ENCODE measurements at places on chromosomes 16 and 17.

- DNase-seq = no peak
Observed at GRCh38 chr17:47946516-47946915, 5.1 kb downstream of the PNPO start.

GRCh38 chr17:72560303-72561247, 439.8 kb downstream of the SOX9 start:
- no peak for DNase-seq

GRCh38 chr17:64056269-64057005, 36.0 kb upstream of the ICAM2 start:
- no peak for DNase-seq

DNA sequence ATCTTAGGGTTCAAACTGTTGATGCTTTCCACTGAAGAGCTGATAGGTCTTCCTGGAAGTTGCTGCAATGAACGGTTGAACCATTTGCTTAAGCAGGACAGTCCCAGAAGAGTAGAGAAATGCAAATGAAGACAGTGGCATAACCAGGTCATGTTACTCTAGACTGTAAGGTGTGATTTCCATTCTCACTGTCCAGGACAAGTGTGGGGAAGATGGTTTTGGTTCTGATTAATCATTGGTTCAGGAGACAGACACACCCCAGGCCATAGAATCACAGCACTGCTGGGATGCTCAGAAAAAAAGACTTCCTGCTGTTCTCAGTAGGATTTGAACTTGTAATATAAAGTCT, 34.8 kb upstream of the XYLT2 start:
- DNase-seq = no peak

DNA sequence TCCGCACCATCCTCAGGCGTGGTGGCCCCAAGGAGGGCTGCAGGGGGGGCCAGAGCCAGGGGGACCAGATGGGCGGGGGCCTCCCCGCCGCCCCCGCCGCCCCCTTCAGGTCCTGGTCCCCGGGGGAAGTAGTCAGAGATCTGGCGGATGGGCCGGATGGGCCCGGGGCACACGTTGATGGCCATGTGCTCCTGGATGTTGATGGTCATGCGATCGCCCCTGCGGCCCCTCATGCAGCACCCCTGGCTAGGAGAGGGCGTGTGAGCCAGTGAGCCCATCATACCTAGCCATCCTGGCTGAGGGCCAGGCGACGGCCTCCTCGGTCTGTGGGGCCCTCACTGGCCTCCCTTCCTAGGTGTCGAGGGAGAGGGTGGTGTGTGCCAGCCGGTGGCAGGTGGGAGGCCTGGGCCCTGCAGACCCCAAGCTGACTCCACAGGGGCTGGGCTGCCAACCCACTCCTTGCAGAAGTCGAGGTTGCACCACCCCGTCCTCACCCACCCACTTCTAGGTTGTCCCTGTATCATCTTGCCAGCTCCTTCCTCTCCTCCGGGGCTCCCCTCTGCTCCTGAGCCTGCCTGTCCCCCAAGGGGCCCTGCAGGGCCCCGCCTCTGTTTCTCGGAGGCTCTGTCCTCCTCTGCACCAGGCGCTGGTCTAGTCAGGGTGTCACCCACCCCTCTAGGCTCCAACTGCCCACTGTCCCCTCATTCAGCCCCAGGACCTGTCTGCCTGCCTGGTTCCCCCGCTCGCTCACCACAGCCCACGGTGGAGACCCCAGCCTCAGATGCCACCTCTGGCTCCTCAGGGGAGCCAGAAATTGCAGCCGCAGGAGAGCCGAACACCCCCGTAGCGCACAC, 610 bp downstream of the DOC2A start:
- DNase-seq = no peak

- no peak for DNase-seq
Observed at GRCh38 chr16:76444832-76445231, 167.6 kb downstream of the CNTNAP4 start.

DNA sequence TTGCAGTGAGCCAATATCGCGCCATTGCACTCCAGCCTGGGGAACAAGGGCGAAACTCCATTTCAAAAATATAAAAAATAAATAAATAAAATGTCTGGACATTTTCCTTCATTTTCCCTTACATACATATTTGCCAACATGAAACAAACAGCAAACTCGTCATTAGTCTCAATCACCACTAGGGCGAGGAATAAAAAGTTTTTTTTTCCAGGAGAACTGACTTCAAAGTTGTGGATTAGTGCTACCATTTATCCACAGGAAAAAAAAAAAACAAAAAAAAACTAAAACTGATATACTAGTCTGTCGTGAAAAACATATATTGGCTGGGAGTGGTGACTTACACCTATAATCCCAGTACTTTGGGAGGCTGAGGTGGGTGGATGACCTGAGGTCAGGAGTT, 77.0 kb upstream of the MTMR4 start:
- DNase-seq = no peak

DNA sequence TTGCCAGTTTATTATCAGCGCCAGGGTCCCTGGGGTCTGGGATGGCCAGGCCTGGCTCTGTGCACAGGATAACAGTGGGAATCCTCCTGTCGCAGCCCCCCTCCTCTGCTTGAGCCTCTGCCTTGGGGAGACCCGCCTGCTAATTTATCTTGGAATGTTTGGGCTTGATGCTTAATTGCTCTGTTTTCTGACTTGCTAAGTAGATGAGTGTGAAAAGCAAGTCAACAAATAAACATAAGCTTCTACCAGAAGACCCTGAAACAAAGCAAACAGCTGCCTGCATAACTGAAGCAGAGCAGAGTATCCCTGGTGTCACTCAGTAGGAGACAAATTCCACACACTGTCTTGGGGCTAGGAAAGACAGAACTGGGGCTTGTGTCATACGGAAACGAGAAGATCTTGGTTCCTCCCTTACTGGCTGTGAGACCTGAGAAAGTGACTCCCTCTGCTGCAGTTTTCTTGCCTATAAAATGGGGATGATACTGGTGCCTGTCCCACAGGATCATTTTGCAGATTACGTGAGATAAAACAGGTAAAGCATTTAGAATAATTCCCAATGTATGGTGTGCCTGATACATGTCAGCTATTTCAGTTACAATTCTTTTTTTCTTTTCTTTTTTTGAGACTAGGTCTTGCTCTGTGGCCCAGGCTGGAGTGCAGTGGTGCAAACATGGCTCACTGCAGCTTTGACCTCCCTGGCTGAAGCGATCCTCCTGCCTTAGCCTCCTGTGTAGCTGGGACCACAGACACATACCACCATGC, 44.8 kb upstream of the IRX3 start:
- DNase-seq = no peak

- no peak for DNase-seq
Observed at GRCh38 chr17:41656249-41657023, 32.1 kb upstream of the KRT17 start.

- DNase-seq = no peak
Observed at GRCh38 chr17:27265333-27265732, 28.6 kb upstream of the WSB1 start.

GRCh38 chr17:73357981-73358380, 46.2 kb upstream of the CDC42EP4 start:
- no peak for DNase-seq

DNA sequence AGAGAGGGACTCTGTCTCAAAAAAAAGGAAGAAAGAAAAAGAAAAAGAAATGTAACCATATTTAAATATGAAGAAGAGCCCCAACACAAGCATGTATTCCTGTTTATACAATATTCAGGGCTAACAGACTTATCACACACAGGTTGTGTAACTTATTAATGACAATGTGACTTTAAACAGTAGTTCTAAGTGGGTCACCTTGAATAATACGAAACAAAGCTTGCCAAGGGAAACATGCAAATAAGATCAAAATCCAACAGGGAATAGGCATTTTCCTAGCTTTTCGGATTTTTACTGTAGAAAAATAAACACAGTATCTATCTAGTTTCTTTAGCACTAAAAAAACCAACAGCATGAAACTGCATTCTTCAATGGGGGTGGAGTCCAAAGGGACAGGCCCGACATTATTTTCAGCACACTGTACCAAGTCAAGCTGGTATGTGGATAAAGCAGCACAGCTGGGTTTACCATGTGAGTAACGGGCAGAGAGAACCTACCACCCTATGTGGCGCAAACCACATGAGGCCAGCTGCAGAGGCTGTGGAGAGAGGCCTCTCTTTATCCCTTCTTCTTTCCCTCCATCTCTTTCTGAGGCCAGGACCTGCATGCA, 45.3 kb downstream of the TOM1L2 start:
- DNase-seq = no peak

DNA sequence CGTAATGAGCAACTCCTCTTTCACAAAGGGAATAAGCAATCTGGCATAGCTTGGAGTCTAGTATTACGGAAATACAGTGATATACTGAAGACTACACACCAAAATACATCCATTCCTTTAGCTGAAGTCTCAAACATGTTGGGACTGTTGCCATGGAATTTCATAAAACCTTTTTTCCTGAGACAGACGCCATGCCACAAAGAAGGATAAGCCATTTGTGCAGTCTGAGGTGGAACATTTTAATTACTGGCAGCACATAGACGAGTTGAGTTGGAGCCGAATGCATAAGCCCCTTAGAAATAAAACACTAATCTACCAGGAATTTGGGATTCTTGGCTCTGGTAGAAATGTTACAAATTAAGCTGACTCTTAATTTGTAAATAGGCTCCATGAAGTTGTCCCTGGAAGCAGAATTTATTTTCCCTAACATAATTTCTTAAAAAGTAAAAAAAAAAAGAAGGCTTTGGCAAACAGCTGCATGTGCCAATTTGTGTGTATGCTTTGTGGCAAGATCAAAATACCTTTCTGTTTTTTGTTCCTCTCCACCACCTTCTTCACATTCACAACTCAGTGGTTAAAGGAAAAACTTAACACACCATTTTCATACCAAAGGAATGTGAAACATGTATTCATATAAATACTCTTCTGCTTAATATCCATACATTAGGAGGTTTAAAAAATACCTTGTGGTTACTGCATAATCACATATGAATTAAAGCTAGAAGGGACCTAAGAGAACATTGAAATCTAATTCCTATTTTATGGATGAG, 25.5 kb downstream of the GRB7 start:
- no peak for DNase-seq

All from cortex of kidney (tissue), 1 donor.